ENCODE measurements at places on chromosomes 5 and 9.
A peak's percentile ranks its signal among the peaks of the same experiment; 100 is the strongest.

DNA sequence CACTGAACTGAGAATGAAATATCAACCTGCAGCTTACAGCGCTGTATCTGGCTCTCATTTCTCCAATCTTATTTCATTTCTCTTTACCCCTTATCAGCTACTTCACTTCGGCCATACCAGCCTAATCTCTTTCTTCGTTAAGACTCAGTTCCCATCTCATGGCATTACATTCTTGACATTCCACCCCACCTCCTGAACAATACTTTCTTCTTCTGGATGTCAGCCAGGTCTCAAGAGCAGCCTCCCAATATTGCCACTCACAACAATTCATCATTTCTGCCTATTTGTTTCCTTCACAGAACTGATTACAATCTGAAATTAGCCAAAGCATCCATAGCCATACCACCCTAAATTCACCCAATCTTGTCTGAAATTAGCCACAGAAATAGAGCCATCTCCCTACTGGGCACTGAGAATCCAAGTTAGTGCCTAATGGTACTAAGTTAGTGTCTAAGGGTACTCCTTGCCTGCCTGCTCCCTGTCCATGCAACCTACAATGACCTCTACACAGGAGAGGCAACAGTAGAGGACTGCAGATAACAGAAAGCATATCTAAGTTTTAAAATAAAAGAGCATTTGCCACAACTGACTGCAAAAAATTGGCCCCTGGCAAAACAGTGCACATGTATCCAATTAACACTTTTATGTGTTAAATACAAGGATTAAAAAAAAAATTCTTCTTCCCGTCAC lies 35.2 kb downstream of the SETX start:
- no peak for DNase-seq

DNA sequence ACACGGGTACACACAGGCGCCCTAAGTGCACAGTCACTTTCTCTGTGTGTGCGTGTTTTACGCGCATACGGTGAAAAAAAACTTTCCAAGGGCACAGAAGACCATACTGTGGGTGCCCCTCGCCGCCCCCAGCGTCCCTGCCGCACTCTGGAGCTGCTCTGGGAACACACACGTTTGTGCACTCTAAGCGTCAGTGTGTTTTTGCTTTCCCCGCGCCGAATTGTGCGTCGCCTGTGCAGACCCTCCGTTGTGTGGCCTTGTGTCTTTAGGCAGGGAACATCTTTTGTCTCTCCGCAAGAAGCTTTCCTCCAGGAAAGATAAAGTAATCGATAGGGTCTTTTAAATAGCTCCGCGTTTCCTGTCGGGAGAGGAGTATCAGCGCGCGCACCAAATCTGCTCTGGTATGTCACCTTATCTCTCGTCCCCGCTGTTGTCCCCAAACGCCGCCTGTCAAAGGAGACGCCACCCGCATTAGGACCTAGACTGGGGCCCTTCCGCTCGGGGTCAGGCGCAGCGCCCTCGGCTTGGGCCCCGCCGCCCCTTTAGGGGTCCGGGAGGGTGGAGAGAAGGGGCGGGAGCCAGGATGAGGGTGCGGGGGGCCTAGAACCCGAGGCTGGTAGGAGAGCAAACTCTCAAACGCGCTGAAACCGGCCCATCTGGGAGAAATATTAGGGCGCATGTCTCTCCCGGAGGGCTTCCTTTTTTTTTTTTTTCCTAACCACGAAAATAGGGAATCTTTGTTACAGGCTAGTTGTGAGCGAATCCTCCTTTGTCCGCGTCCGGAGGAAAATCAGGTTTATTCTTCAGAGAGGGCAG lies 10.5 kb upstream of the NKX2-5 start:
- DNase-seq, result no peak

DNA sequence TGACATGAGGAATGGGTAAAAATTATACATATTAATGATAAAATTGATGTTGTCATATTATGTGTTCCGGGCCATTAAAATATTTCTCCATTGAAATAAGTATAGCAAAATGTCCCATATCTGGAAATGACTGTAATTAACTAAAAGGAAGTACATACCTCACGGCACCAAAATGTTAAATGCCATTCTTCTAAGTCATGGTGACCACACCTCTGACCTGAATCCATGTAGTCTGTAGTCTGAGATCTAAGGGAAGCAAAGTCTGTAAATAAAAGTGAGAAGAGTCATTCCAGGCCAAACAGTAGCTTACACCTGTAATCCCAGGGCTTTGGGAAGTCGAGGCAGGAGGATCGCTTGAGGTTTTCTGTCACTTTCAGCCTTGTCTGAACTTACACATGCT lies 8.7 kb upstream of the GDA start:
- no peak for DNase-seq

DNA sequence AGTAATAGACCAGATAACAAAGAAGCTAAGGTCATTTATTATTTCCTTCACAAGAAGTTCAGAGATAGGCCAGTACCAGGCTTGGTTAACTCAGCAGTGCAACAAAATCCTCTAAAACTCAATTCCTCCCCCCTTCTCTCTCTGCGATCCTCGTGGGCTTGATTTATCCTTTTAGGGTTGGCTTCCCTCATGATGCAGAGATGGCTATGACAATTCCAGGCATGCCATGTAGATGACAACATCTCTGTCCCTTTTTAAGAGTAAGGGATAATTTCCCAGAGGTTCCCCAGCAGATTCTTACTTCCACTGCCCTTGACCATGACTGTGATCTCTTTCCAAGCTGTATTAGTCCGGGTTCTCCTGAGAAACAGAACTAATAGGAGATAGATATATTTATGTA lies 28.7 kb upstream of the DAP start:
- no peak for DNase-seq

DNA sequence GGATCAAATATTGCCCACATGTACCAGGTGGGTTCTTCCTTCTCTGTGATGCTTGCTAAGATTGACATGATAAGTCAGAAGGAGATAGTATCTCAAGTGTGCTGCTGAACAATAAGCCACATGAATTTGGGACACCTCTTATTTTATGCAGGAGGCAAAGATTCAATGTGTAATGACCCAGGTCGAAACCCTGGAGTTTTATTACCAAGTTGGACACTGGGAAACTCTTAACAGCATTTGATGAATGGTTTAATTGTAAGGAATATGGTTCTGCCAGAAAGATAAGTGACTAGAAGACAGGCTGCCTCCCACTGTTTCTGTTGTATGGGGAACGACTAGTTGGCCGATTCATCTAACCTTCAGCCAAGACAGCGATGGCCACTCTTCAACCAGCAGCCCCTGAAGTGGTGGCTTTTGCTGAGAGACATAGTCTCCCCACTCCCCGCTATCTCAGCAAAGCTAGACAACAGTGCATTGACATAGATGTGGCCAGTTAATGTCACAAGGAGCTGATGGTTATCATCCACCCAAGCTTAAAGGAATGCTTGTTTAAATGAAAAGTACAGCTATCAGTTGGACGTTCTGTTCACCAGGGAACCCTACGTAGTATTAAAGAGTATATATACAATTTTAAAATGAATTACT lies 407.7 kb downstream of the KDM4C start:
- no peak for DNase-seq

DNA sequence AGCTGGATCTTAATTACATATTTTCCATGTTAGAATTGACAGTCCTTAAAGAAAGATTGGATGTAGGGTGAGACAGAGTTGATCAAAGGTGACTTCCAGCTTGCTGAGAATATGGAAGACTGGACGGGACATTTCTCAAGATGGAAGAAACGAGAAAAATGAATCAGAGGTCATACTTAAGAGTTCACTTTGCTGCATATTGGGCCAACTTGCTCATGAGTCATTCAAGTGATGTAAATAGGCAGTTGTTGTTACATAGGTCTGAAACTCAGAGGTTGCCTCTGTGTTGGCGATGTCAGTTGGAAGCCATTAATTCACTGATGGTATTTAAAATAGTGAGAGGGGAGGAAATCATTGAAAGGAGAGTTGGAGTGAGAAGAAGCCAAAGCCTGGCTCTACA lies 132.8 kb downstream of the CD180 start:
- DNase-seq, result no peak

DNA sequence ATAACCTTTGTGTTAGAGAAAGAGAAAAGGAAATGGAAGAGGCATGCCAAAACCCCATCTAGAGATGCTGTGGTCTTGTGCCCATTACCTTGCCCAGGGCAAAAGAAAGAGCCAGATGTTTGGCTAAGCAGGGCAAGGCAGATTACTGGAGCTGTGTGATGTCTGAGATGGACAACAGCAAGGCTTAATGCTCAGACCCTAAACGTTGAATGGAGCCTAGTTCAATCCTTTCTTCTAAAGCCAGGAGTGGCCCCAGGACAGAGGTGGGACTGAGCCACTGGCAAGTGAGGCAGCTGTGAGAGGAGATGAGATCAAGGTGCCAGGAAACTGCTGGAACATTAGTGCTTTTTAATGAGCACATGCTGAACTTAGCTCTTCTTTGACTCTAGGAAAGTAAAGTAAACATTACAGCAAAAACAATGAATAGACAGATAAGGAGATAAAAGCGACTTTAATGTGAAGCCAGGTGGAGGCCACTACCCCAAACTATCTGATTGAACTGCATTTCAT lies 143.0 kb upstream of the EGFLAM start:
- no peak for DNase-seq

GRCh38 chr5:139335811-139336210 lies 5.8 kb upstream of the PAIP2 start:
- DNase-seq, result no peak

- peak; percentile 28 for DNase-seq
These were observed 375 bp downstream of the NOP16 start for GRCh38 chr5:176388003-176388443.

DNA sequence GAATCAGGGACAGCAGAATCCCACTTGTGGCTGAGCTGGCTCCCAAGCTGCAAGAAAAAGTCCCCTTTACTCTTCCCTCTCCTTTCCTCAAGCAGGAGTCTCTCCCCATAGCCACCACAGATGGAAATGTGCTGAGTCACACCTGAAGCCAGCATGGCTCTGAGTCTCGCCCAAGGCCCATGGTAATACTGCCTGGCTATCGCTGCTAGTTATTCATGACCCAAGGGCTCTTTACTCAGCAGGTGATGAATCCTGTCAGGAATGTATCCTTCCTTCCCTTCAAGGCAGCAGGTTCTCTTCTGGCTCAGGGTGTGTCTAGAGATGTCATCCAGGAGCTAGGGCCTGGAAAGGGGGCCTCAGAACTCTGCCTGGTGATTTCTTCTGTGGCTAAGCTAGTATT lies 403.3 kb upstream of the PTPRD start:
- DNase-seq, result no peak

DNA sequence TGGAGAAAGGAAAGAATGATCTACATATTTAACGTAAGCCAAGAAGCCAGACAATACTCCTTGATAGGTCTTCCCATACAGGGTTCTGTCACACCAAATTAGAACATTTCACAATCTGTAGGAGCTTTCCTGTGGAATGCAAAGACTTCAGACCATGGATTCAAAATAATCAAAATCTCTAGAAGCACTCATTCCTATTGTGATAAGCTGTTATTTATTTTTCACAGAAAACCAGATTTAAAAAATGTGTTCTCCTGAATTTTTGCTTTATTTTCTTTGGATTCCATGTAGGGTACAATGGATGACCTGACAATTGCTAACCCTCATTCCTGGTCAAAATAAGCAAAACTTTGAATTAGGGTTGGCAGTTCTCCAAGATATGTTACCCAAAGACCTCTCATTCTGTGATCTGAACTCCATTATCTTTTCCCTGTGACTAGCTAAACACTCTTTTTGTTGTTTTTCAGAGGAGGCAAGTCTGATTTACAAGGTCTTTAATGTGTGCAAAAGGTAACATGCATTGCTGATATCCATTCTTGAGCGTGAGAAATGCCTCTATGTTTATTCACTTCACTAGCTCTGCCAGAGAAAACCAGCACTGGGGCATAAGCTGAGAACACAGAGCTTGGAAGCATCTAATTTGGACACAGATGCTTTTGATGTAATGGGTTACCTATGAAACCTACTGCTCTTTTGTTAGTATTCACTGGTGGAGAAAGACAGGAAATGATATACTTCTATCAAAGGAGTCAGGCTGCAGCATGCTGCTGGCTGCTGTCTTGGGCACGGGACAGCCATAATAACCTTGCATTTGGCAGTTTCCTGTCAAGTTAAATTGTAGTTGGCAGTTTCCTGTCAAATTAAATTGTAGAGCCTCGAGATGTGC lies 31.4 kb downstream of the ACTBL2 start:
- no peak for DNase-seq

DNA sequence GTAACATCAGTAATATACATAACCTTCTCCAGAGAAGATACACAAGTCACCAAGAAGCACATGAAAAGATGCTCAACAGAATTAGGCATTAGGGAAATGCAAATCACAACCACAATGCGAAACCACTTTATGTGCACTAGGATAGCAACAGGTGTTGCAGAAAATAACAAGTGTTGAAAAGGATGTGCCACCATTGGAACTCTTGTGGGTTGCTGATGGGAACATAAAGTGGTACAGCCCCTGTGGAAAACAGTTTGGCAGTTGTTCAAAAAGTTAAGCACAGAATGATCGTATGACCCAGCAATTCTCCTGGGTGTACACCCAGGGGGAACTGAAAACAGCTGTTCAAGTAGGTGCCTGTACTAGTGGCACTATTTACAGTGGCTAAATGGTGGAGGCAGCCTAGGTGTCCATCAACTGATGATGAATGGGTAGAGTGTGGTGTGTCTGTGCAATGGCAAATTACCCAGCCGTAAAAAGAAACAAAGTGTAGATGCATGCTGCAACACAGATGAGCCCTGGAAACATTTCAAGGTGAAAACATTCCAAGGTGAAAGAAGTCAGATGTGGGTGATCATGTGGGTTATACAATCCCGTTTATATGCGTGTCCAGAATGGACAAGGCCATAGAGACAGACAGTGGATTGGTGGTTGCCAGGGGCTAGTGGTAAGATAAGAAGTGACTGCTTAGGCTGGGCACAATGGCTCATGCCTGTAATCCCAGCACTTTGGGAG lies 27.2 kb downstream of the CCDC69 start:
- DNase-seq, result no peak

DNA sequence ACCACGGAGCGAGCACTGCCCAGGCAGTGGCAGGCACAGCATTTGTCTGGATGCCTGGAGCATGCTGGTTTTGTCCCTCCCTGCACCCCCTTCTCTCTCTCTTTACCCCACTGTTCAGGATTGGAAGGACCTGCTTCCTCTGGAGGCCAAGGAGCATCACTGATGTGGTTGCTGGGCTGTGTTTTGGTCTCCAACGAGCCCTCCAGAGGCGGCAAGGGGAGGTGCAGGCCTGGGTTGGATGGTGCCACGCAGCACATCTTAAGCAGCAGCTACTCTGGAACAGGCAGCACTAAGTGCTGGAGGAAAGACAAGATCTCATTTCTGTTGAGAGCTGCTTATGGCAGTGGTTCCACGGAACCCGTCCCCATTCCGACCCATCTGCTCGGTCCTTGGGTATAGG lies 139.6 kb downstream of the CMYA5 start:
- no peak for DNase-seq

DNA sequence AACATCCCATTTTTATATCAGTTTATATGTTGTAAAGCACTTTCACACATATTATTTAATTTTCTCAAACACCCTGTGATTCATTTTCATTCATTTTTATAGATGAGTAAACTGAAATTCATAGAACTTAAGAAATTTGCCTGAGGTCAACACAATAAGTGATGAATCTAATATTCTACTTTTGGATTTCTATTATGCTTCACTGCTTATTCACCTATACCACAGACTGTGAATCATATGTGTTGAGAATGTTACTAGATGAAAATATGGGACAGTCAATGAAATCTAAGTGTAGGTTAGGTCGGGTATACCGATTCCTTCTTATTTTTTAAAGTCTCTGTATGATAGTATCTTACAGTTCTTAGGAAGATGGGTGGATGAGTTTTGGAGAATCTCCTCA lies 24.8 kb downstream of the CDC37L1 start:
- no peak for DNase-seq

- DNase-seq, result no peak
These were observed 2274.1 kb downstream of the MAT2B start for GRCh38 chr5:165779505-165779904.
